Esophagus squamous epithelium (tissue), 5 donors: ENCODE measurements at places on chromosomes 4 and X.
A peak's percentile ranks its signal among the peaks of the same experiment; 100 is the strongest.

DNA sequence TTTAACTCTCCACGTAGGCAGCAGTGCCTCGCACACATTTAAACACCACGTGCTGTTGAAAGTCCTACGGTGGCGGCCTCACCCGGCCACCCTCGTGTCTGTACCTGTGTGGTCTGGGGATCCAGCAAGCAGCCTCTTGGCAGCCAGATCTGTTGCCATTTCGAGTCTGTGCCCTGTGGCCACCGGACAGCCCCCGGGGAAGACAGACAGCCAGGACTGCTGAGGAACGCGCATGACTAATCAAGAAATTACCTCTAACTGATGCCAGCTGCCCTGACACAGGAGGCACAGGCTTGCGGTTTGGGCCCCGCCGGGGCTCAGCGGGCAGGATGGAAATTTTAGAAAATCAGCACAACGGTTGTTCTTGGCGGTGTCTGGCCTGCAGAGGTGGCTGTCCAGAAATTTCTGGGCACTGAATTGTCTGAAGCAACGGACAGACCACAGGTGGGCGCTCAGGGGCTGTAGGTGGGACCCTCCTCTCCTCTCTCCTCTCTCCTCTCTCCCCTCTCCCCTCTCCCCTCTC, 15.6 kb upstream of the ASMTL start:
- DNase-seq, result no peak

DNA sequence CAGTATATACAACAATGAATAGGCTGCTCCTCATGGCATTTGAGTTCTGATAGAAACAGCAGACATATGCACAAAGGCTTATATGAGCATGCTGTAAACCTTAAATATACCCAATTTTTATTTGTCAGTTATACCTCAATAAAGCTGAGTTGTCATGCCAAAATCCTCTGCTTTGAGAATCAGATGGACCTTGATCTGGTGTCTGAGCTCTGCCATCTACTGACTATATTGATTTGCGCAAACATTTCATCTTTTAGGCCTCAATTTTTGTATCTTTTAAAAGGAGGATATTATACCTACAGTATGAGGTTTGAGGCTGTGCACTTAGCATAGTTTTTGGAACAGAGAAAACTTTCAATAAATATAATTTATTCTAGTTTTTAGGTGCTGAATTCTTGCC, 85.2 kb downstream of the PRRG1 start:
- no peak for DNase-seq

- no peak for DNase-seq
Observed at GRCh38 chr4:168143601-168144000, 51.3 kb downstream of the ANXA10 start.

DNA sequence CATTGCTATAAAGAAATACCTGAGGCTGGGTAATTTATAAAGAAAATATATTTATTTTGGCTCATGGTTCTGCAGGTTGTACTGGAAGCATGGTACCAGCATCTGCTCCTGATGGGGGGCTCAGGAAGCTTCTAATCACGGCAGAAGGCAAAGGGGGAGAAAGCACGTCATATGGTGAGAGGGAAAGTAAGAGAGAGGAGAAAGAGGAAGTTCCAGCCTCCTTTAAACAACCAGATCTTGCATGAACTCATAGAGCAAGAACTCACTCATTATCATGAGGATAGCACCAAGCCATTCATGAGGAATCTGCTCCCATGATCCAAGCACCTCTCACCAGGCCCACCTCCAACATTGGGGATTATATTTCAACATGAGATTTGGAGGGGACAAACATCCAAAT, 125.0 kb upstream of the GRPR start:
- DNase-seq, result no peak

DNA sequence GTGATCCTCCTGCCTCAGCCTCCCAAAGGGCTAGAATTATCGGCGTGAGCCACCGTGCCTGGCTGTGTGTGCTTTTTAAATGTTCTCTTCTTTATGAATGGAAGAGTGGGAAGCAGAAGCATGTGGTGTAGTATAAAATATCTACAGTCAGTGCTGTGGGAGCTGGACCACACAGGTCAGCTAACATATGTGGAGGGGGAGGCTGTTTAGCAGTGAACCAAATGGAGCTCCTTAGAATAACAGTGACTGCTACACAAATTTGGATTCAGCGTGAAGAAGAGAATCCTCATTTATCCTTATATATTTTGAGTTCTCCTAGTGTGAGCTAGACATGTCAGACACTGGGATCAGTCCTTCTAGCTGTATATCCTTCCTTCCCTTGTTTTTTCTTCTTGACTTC, 3.2 kb downstream of the SNX25 start:
- no peak for DNase-seq

GRCh38 chr4:39544580-39545315, 17.5 kb upstream of the UGDH start:
- DNase-seq, result no peak

- DNase-seq, result no peak
Observed at GRCh38 chrX:46595084-46595483, 21.5 kb downstream of the CHST7 start.

GRCh38 chr4:86393749-86394148, 33.9 kb upstream of the MAPK10 start:
- DNase-seq, result no peak

GRCh38 chr4:40548256-40548655, 81.4 kb downstream of the RBM47 start:
- DNase-seq, result no peak

DNA sequence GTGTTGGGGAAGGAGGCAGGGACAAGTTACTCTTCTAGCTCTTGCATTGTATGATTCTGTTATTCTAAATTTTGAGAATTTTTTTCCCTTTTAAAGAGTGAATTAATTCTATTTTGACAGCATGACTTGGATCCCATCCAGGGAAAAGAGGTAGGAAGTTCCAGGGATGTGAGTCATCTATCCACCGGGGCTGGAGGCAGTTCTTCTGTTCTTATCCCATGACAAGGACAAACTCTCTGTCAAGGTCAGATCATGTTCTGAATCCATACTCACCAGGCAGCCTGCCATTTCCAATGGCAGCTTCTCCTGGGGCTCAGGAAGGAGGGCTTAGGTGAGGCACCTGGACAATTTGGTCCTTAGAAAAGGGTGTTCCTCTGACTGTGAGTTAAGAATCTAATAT, 132.0 kb upstream of the MED14 start:
- DNase-seq, result no peak

GRCh38 chrX:10041383-10041782, 74.2 kb downstream of the CLDN34 start:
- no peak for DNase-seq

GRCh38 chr4:106595906-106596305, 227.3 kb upstream of the GIMD1 start:
- no peak for DNase-seq

DNA sequence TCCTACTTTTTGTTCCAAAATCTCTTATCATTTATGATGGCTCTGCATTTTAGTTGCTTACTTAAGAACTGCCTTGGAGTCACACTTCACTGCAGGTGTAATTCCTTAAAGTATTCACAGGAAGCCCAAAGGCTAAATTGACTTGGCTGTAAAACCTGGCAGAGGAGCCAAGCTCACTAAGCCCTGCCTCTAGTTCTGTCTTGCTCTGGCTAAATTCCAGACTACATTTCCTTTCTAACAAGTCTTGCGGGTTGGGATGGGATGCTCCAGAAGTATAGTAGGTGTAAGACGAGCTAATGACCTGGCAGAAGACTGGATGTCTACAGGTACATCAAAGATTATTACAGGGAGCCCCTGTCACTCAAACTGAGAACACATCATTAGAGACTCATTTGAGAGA, 924.0 kb upstream of the INTU start:
- DNase-seq, result no peak

- DNase-seq, result no peak
Observed at GRCh38 chr4:157005193-157005592, 33.6 kb upstream of the PDGFC start.

GRCh38 chrX:115425359-115425758, 135.6 kb upstream of the PLS3 start:
- no peak for DNase-seq

DNA sequence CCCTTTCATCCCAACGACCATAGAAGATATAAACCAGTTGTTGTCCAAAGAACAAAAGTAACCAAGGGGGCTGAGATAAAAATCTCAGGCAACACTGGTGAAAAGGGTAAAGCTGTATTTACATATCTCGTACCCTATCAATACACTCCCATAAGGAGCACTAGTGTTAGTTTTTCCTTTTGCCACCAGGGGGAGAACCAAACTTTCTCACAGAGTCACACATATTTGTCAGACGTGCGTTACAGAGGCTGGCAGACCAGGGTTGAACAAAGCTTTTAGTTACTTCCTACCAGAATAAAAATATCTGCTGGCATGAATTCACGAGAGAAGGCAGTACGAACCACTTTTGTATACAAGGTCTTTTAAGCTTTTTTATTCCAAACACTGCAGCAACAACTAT, 88.3 kb downstream of the AMELX start:
- DNase-seq, result peak; percentile 0

- DNase-seq, result no peak
Observed at GRCh38 chr4:87916626-87917025, 58.9 kb upstream of the SPP1 start.

GRCh38 chr4:44421330-44422065, 27.1 kb downstream of the KCTD8 start:
- no peak for DNase-seq

DNA sequence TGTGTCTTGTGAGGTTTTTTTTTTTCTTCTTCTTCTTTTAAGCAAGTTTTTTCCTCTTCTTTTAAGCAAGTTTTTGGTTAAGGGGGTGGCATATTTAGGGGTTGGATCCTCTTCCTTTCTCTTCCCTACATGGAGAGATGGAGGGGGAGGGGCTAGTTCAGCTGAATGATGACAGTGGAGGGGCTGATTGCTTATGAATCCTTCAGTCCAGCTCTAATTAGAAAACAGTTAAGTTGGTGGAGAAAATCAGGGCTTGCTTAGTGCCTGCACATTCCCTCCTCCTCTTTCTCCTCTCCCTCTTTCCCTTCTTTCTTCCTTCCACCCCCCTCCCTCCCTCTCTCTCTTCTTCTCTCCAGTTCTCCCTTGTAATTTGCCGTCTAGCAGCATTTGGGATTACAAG, 4.4 kb upstream of the HAND2 start:
- no peak for DNase-seq

GRCh38 chr4:24405341-24405740, 179.0 kb downstream of the DHX15 start:
- no peak for DNase-seq

DNA sequence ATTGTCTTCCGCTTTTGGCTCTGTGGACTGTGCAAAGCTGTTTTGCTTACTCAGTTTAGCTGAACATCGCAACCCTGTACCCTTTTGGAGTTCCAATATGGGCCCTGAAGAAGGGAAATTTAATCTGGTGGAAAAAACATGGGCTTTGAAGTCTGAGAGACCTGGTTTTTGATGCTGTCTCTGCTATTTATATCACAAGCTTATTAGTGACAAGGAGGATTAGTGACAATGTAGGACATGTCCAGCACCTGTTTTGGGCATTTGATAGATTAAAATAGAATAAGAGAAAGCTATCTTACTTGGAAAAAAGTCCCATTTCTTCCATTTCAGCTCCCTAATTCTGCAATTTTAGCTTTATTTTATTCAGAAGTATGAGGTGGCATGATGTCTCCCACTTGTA, 417.3 kb downstream of the SPRY1 start:
- no peak for DNase-seq

GRCh38 chr4:2320152-2320551, 58.2 kb upstream of the MXD4 start:
- no peak for DNase-seq

DNA sequence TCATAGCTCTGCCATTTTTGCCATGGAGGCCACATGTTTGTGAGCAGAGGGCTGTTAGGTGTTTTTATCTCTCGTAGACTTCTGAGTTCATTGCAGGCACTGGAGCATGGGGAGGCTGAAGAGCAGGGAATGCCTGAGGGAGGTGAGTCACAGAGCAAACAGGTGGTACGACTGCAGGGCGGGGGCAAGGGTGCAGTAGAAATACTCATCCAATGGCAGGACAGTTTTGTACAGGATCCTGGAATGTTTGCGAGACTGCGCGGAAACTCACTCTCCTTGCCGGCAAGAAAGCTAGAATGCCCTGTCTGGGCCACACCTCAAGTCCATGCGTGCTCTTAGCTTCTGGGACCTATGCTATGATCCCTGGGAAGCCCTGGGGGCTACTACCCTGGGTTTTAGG, 20.0 kb upstream of the VCX2 start:
- DNase-seq, result no peak

DNA sequence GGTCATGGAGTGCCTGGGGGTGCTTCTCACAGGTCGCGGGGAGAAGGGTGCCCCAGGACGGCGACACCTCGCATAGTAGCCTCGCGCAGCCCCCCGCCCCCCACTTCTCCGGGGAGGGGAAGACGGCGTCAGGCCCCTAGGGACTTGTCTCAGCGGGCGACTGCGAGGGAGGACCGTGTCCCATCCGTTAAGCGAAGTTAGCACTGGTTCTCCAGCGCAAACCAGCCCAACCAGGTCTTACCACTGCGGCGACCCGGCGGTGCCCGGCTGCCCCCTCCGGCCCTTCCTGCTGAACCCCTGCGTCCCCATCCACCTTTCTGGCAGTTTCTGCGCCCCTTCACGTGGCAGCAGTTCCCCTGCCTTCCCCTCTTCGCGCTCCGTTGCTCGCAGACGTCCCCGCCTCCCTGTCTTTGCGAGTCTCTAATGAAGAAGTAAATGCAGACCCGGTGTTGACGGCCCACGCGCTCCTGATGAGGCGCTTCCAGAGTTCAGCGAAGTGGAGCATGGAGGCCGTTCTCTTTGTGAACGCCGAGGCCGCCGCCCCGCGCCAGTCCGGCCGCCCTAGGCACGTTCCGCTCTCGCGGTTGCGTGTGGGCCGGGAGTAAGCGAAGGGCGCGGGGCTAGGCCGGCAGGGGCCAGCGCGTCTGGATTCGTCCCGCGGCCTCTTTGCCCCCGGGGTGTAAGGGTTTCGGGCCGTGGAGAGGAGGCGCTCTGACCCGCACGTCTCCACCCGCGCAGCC, 3.0 kb downstream of the SLIT2 start:
- DNase-seq, result no peak

DNA sequence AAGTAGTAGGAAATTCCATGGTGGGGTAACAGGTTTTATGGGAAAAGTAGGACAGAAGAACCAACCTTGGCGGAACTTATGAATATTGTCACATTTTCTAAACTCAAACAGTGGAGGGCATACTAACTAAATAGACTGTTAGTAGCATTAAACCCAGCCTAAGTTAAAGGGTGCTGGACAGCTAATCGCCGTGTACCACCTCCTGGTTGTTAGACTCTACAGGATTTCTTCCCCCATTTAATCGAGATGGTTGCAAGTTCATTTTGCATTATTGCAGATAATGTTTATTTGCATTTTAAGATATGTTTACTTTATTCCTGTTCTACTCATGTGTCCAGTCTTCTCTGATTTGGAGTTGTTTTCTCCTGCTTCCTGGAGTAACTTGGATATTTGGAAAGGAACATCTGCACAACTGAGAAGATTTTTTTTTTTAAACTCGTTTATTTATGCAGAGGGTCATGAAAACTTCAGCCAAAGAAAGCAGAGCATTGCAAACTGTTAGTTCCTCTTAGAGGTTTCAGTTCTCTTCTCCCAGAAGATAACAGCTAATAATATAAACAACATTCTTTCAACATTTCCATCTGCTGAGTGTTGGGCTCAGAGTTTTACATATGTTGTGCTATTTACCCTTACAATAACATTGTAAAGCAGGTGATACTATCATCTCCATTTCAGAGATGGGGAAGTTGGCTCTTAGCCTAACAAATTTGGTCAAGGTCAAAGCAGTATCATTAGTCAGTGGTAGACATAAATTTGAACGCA, 51.5 kb upstream of the TBC1D9 start:
- no peak for DNase-seq

- no peak for DNase-seq
Observed at GRCh38 chr4:60683973-60684372, 516.2 kb upstream of the ADGRL3 start.

GRCh38 chr4:188171551-188171950, 32.3 kb downstream of the TRIML1 start:
- DNase-seq, result no peak

GRCh38 chrX:17721715-17722114, 15.6 kb upstream of the SCML1 start:
- no peak for DNase-seq
